ENCODE measurements at places on chromosomes 2 and 18.

DNA sequence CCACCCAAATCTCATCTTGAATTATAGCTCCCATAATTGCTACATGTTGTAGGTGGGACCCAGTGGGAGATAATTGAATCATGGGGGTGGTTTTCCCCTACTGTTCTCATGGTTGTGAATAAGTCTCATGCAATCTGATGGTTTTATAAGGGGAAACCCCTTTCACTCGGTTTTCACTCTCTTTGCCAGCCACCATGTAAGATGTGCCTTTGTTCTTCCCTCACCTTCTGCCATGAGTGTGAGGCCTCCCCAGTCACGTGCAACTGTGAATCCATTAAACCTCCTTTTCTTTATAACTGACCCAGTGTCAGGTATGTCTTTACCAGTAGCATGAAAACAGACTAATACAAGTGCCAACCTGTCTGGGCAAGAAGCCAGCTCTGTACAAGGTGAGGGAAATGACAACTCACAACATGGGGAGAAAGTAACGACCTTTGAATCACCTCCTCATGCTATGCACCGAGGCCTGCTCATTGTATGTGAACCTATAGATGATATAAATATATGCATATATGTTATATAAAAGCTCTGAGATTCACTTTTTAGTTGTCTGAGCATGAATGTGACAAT, 162.2 kb downstream of the ALPK2 start:
- DNase-seq: no peak

GRCh38 chr2:25314514-25315315, 27.0 kb downstream of the DNMT3A start:
- DNase-seq: no peak

DNA sequence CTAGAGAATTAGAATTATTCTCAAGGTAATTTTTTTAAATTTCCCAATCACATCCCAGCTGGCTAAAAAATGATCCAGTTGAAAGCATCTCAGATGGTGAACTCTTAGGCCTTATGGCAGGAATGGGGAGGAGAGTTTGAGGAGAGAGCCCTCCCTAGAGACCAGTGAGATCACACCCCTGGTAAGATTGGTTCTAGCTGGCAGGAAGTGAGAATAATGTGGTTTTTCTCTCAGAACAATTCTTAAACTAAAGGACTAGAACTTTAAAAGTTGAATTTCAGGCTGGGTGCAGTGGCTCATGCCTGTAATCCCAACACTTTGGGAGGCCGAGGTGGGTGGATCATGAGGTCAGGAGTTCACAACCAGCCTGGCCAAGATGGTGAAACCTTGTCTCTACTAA, 120.2 kb downstream of the MYO3B start:
- DNase-seq: no peak

DNA sequence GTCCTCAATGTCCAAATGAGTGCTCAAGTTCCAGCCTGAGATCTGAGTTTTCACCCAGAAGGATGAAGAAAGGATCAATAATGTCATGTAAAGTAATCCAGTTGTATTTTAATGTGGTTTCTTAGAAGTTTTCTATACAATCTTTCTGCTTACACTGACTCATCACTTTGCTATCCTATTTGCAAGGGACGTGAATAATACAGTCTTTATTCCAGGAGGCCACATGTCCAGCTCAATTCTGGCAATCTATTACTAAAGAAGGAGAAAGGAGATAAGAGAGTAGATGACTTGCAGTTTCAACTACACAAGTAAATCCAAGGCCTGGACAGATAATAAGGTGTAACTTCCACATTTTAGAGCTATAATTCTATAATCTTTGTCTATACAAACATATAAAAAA, 601.1 kb upstream of the SETBP1 start:
- DNase-seq: peak; percentile 2

GRCh38 chr18:78822949-78823285, 156.7 kb upstream of the SALL3 start:
- no peak for DNase-seq

GRCh38 chr2:95165030-95165370, 609 bp upstream of the ZNF2 start:
- DNase-seq: no peak

GRCh38 chr2:166957686-166958085, 69.4 kb downstream of the XIRP2 start:
- DNase-seq: no peak

GRCh38 chr2:202039278-202040078, 5.8 kb downstream of the FZD7 start:
- DNase-seq: no peak

GRCh38 chr2:234334151-234334550, 162.7 kb downstream of the ARL4C start:
- peak; percentile 72 for DNase-seq

DNA sequence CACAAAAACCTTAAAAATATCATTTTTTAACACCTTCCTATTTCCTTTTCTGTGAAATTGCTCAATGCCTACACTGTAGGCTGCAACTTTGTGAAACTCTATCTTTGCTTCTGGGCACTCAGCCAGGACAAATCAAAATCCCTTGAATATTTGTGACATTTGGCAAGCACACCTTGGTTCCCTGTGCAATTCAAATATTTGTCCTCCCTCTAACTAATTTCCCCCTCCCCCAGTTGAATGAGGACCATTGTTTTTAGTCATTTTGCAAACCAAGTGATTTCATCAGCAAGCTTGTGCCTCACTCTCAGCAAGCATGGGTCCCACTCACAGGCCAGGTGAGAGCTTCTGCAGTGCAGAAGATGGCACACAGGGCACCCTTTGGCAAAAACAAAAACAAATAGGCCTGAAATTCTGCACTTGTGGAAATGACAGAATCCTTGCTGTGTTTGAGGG, 541.5 kb downstream of the CNTNAP5 start:
- no peak for DNase-seq

GRCh38 chr2:71389384-71390072, 57.9 kb downstream of the ZNF638 start:
- DNase-seq: no peak

DNA sequence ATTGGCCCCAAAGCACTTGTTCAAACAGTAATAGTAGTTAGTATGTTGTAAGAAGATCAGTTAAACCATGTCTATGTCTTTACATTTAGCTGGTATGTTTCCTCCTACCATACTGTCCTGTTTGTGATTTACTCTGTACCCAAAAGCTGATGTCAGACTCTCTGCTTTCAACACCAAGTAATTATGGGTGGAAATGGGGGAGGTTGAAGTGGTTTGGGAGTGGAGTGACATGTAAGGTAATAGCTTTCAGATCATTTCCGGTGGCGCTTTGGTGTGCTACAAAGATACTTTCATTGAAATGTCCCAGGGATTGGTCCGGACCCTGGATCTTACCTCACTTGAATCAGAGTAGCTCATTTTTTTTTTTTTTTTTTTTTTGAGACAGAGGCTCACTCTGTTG, 39.7 kb upstream of the TGIF1 start:
- DNase-seq: no peak

DNA sequence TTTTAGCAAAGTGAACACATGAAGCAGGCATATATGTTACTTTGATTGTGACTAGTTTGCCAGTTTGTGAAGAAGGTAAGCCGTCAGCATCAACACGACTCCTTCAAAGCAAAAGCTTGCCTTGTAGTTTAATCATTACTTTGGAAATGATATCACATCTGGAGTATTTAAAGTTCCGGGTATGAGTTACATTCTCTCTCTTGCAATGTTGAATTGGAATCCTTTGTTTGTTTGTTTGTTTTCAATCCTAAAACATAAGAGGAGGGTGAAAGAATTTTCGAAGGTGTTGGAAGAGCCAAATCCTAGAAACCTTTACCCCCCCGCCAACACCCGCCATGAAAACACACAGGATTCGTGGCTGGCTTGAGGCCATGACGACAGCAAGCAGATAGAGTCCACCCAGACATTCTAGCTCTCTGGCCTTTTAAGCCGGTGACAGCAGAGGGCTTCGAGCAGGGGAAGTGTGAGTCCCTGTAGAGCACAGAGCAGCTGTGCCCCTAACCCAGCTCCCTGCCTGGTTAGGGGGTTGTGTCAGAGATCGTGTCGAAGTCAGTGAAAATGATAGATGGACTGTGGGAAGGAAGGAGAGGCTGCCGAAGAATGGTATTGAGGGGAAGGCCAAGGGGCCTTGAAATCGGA, 103.8 kb upstream of the SMIM21 start:
- DNase-seq: no peak

DNA sequence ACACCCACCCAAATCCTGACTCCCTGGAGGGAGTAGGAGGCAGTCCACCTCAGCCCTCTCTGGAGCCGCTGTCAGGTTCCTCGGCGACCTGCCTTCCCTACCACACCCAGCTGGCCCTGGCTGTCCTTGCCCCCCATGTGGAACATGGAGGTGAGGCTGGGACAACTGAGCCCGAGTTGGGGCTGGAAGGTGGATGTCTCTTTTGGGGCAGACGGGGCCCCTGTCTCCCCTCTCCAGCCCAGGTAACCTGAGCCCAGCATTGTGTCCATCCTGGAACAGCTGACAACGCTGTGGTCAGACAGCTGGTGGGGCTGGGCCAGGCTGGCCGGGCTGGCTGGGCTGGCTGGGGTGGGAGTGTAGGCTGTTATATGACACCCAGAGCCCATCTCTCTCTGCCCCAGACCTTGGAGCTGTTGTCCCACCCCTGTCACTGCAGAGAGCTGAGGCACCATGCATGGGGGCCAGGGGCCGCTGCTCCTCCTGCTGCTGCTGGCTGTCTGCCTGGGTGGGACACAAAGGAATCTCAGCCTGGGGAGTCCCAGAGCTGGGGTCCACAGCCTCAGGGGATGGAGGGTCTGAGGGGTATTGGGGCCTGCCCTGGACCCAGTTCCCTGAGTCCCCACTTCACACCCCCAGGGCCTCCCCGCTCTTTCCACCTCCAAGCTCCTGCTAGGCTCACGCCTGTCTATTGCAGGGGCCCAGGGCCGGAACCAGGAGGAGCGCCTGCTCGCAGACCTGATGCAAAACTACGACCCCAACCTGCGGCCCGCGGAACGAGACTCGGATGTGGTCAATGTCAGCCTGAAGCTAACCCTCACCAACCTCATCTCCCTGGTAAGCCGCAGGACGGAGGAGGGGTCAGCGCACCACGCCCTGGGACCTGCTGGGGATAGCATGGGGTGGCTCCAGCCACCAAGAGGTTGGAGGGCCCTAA, at the start of gene CHRNG:
Gene CHRNG (plus strand): TSS at position 395 of the 934 bp plus-strand sequence. CDS start 56 bp downstream, at position 451.
- no peak for DNase-seq

GRCh38 chr18:77133835-77134496, 1.4 kb upstream of the MBP start:
- no peak for DNase-seq

- no peak for DNase-seq
Measured at GRCh38 chr2:10355471-10356438, 53.1 kb downstream of the HPCAL1 start.

GRCh38 chr18:75216212-75216910, 5.8 kb downstream of the TSHZ1 start:
- DNase-seq: no peak

GRCh38 chr18:58336605-58337004, 292.3 kb downstream of the ALPK2 start:
- DNase-seq: no peak

- no peak for DNase-seq
Measured at GRCh38 chr2:24558781-24559472, 67.9 kb downstream of the NCOA1 start.

DNA sequence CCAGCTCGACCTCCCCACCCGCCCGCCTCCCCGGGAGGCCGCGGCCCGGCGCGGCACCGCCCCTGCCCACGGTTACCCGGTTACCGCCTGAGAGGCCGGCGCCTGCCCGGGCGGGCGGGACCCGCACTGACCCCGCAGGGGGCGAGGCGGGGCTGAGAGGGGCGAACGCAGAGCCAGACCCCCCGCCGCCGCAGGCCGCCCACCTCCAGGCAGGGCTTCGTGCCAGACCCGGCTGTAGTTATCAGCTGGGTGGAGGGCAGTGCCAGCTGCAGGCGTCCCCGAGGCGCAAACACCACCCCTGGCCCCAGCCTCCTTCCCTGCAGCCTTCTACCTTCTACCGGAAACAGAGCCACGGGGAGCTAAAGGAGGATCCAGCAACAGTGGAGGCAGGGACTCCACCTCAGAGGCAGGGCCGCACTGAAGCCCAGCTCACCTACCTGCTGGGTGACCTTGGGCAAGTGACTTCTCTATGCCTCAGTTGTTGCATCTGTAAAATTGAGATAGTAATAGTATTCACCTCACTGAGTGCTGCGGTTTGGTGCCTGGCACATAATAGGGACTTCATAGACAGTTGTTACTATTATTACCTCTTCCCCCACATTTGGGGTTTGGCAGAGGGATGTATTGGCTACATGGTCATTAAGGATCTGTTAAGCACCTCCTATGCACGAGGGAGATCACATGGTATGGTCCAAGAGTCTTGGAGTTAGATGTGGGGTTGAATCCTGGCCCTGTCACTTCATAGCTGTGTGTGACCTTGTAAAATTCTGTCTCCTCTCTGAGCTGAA, 231.6 kb upstream of the SMAD2 start:
- no peak for DNase-seq

- peak; percentile 93 for DNase-seq
Measured at GRCh38 chr2:28359222-28360057, 33.2 kb upstream of the FOSL2 start.

- no peak for DNase-seq
Measured at GRCh38 chr18:49837889-49838288, 24.6 kb upstream of the ACAA2 start.

DNA sequence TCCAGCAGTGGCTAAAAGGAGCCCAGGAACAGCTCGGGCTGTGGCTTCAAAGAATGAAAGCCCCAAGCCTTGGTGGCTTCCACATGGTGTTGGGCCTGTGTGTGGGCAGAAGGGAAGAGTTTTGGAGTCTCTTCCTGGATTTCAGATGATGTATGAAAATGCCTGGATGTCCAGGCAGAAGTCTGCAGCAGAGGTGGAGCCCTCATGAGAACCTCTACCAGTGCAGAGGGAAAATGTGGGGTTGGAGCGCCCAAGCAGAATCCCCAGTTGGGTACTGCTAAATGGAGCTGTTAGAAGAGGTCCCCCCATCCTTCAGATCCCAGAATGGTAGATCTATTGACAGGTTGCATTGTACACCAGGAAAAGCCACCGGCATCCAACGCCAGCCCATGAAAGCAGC, 412.1 kb downstream of the TDRD15 start:
- DNase-seq: no peak

GRCh38 chr18:76956648-76957047, 134.3 kb downstream of the ZNF236 start:
- DNase-seq: no peak

DNA sequence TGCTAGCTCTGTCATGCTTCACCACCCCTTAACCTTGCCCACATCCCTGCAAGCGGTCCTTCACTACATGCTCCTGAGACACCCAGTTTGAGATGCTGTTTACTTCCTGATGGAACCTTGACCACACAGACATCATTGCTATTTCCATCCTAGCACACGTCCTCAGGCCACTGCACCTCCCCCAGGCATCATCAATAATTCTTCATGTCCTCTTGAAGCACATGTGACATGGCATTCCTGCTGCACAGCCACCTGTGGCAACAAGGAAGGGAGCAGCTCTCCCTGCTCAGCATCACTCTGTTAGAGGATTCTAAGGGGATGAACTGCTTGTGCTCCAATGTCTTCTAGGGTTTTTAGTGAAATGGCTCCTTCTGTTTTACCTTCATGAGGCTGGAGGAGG, 26.1 kb upstream of the ST3GAL5 start:
- DNase-seq: no peak

DNA sequence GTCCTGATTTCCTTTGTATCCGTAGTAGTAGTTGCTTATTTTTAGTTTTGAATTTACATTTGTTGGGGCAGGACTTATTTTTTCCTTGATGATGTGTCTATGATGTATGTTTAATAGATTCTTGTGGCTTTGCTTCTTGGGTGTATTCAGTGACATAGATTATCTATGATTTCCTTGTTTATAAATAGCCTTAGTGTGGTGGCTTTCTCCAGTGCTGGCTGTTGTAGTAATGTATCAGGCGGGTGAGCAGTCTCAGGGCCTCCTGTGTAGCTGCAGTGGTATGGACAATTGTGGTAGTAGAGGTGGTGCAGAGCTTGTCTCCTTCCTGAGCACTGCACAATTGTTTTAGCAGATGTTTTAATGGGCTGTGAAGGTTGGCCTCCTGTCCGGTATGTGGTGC, 60.5 kb downstream of the SMCHD1 start:
- no peak for DNase-seq

Measured in PC-9 (cell line).